Skin of body (tissue), 3 donors: ENCODE measurements at places on chromosomes 3 and 15. TPM values are rescaled to one million over a fixed set of nuclear protein-coding genes. Genes with fewer than 3 reads are reported as not detected.

SPATA12 gene
- 0.10 TPM for total RNA-seq

RARRES1 gene
- total RNA-seq, result 4.9 TPM

FEZF2 gene
- not detected for total RNA-seq

DOCK3 gene
- total RNA-seq, result 0.89 TPM

GAP43 gene
- total RNA-seq, result 1.3 TPM
